ENCODE measurements at places on chromosomes 7 and 10.

GRCh38 chr10:110398419-110399105 is 93.8 kb upstream of the SMNDC1 start:
- DNase-seq = peak; percentile 96

GRCh38 chr10:14843327-14843988 is 5.4 kb downstream of the HSPA14 start:
- no peak for DNase-seq

GRCh38 chr10:77214799-77215198 is 422.8 kb downstream of the KCNMA1 start:
- no peak for DNase-seq

- DNase-seq = no peak
These were observed 237.5 kb downstream of the DNAJB6 start for GRCh38 chr7:157574120-157574825.

GRCh38 chr7:134339475-134339874 is 22.7 kb upstream of the SLC35B4 start:
- no peak for DNase-seq

- no peak for DNase-seq
These were observed 14.9 kb downstream of the BAG3 start for GRCh38 chr10:119665901-119666708.

DNA sequence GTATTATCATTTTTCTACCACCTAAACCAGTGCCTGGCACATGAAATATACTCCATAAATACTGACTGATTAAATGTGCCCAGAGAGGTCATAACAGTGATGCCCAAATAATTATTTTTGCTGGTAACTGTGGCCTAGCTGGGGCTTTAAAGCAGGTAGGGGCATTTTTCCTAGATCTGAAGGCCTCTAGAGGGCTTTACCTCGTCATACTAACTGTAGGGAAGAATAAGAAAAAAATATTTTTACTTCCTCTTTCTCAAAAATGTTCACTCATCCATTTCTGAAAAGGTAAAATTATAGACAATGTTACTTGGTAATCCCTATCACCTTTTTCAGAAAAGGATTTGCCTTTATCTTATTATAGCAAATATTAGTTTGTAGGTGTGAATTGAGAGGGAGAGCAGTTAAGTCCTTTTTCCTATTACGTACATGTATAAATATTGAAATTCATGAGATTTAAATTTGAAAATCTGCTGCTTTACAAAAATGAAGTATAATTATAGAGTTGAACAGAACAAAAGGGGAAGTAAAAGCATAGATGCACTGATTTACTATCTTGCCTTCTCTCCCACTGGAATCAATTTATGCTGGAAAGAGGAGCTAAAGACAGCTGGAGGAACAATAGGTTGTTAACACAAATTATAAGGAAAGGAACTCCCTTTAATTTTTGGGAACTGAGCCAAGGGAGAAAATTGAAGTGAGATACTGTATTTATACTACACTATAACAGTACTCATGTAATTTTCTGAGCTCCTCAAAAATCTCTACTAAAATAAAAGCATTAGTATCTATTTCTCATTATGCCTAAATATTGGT is 71.5 kb upstream of the NOBOX start:
- no peak for DNase-seq

DNA sequence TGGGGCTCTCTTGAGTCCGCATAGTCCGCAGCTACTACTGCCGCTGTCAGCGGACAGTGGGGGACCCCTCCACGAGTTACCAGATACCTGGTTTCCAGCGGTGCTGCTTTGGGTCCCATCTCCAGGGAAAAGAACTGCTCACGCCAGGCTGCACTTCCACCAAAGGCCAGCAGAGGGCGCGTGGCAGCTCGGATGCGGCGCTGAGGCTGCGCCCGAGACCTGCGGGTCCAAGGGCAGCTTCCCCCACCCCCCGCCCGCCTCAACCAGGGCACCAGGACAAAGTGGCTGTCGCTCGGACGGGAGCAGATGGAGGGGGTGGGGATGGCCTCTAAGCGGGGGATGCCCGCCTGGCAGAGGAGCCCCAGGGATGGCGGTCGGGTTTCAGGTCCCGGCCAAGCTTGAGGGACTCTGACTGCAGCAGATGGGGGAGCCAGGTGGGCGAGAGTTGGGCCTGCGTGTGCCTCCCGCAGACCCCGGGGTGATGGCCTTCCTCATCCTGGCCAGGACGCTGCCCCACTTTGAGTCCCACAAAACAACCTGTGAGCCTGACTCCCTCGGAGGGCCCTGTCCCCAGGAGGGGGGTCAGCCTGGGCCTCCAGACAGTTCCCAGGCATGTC is 23.8 kb upstream of the ZNF735 start:
- no peak for DNase-seq

- DNase-seq = no peak
These were observed 349.1 kb downstream of the TCERG1L start for GRCh38 chr10:130962240-130963051.

Data from LoVo (cell line).